ENCODE measurements at places on chromosomes 3 and 15. TPM values are rescaled to one million over a fixed set of nuclear protein-coding genes. Genes with fewer than 3 reads are reported as not detected.

DNA sequence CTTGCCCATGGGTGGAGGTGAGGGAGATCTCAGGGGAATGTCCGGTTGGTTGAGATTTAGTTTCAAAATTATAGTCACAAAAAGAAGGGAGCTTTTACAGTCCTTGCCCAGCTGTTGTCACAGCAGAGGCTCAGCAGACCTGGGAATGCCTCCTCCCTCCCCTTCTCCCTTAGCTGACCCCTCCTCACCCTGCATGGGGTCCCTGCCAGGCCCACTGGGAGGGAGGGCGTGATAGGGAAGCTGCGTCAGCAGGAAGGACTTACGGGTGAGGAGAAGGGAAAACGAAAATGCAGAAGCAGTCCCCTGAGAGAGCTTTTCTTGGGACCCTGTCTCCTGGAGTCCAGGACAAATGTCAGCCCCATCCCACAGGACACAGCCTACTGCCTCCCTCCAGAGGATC is 18.9 kb downstream of the SCN5A start:
- H3K4me3 ChIP-seq: no peak overlapping the region
- DNase-seq: no peak
- no peaks in the 10 kb centered on the region for H3K36me3 ChIP-seq
- no peaks in the 10 kb centered on the region for H3K4me1 ChIP-seq

- no peak overlapping the region for H3K27ac ChIP-seq
- H3K36me3 ChIP-seq: peaks cover 42% of the 10 kb centered on the region
- DNase-seq: peak; percentile 61
- peaks cover 10% of the 10 kb centered on the region for H3K4me1 ChIP-seq
- H3K4me3 ChIP-seq: no peak overlapping the region
These were observed 14.7 kb downstream of the IDH2 start for GRCh38 chr15:90087454-90088154.

DNA sequence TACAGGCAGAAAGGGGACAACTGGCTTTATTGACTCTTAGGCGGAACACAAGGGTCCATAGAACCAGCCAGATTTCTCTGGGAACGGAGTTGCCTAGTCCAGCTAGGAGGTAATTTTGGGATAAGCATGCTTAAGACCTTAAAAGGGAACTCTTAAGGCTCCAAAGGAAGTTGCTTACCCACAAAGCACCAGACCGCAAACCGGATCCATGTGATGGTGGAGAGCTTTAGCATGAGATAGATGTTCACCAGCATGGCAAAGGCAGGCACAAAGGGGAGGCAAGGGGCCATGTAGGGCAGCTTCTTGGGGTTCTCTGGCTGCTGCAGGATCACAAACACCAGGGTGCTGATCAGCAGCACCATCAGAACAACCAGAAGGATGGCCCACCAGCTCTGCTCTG is 61.4 kb downstream of the CLDN11 start:
- H3K27me3 ChIP-seq: peaks cover 3% of the 10 kb centered on the region
- H3K36me3 ChIP-seq: no peaks in the 10 kb centered on the region
- no peak for DNase-seq
- no peaks in the 10 kb centered on the region for H3K4me1 ChIP-seq

DNA sequence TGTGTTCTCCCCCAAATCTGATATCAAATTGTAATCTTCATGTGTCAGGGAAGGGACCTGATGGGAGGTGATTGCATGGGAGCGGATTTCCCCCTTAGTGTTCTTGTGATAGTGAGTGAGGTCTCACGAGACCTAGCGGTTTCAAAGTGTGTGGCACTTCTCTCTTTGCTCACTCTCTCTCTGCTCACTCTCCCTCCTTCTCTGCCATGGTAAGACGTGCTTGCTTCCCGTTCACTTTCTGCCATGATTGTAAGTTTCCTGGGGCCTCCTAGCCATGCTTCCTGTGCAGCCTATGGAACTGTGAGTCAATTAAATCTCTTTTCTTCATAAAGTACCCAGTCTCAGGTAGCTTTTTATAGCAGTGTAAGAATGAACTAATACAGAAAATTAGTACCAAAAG is 30.6 kb upstream of the OR5H6 start:
- no peaks in the 10 kb centered on the region for H3K36me3 ChIP-seq
- no peak overlapping the region for H3K4me3 ChIP-seq
- no peak overlapping the region for H3K27ac ChIP-seq

ERICH6 gene
- total RNA-seq: not detected

PPCDC gene
- total RNA-seq: 25.7 TPM

All from activated CD8-positive, alpha-beta T cell treated with anti-CD3 and anti-CD28 coated beads for 36 hours (primary cell).